IPS-NIHi11 (cell line): ENCODE measurements at places on chromosomes 1 and 21.

GRCh38 chr1:183148599-183148998, 37.5 kb upstream of the LAMC2 start:
- no peak for DNase-seq

DNA sequence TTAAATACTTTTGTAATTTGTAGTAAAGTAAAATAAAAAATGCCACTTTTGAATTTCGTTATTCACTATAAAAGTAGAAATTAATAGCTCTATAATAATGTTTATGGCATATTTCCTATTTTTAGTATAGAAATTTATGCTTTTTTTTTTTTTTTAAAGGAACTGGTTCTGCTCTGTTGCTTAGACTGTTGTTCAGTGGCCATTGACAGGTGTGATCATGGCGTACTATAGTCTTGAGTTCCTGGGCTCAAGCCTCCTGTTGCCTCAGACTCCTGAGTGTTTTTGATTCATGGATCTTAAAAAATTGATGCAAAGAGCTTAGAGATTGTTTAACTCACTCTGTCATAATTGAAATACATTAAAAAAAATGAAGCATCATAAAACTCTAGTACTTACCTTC, 53.6 kb downstream of the RPS6KC1 start:
- DNase-seq: no peak

DNA sequence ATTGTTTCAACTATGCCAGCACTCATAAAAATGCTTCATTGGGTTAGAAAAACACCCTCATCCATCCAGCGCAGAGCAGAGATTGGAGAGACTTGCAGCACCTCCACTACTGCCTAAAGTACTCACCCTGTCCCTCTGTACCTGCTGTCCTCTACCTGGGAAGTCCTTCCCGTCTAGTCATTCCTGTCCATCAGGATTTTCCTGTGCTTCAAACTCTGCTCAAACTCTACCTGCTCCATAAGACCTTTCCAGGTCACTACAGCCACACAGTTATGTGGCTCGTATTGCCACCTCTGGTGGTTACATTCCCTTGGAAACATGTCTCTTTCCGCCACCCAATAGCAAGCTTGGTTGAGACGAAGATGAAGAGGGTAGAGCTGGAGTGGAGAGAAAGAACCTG, 7.2 kb downstream of the OVGP1 start:
- DNase-seq: no peak

GRCh38 chr1:168287237-168287664, 6.6 kb downstream of the TBX19 start:
- no peak for DNase-seq

DNA sequence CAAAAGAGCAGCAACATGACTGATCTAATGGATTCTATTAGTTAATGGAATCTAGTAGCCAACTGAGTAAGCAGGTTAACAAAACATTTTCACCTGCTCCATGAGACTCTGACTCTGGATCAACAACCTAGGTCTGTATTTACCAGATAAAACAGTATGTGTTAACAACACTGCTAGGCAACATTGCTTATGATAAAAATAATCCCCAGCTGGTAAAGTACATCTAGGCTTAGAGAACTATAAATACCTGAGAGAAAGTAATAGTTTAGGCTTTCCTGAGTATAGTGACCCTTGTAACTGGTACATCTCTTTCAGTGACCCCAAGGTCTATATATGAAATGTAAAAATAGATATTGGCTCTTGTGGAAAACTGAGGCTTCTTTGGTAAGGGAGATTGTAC, 73.6 kb upstream of the TBX15 start:
- DNase-seq: no peak
